NCI-H187 treated with DMSO at 0.1 percent for 48 hours (cell line): ENCODE measurements at places on chromosomes 1 and 21.

DNA sequence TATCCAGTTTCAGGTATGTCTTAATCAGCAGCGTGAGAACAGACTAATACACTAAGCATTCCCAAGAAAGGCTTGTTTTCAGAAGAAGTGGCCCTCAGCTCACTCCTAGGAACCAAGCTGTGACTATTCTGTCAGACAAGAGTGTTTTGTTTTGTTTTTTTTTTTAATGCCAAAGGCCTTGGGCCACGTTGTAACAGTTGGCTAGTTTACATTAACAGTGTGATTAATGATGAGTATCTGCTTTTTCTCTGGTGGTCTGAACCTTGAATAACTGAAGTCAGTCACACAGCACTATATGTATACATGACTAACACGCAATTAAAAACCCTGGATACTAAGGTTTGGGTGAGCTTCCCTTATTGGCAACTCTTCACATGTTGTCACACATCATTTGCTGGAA is 21.9 kb downstream of the DPYD start:
- DNase-seq, result no peak

DNA sequence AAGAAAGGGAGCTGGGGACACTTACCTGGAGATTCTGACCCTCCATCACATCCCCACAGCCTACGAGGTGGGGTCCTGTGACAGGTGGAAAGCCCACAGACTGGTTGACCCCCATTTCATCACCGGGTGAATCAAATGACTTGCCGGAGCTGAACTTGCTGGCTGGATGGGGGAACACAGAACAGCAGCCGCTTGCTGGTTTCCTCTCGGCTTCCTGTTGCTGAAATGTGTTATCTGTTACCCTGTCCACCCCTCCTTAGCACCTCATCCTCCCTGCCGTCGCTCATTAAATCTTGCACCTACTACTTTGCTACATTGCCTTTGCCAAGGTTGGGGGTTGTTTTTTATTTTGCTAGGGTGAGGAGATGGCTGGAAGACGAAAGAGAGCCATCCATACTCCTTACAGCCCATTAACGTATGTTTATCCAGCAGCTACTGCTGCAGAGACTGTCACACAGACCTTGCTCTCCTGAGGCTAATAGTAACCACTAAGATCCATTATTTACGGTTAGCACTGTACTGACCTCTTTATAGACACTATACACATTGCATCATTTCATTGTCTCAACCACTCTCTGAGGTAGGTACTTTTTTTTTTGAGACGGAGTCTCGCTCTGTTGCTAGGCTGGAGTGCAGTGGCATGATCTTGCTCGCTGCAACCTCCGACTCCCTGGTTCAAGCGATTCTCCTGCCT is 7.0 kb downstream of the PAFAH2 start:
- DNase-seq, result no peak

DNA sequence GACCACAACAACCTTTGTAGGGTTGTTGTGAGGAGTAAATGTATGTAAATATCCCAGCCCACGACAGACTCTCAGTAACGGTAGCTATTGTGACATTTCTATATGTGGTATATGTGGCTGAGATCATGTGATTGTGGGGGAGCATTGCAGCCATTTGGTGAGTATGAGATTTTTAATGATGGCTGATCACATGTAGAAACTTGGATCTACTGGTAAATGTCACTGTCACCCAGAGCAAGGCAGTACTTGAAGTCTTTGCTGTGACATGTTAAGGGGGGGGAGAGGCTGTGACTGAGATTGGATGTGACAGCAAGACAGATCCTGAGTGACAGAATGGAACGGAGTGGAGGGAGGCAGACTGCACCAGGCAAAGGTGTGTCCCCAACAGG is 23.9 kb upstream of the MEF2D start:
- DNase-seq, result no peak

- no peak for DNase-seq
Observed at GRCh38 chr1:154176337-154176736, 15.6 kb downstream of the TPM3 start.

DNA sequence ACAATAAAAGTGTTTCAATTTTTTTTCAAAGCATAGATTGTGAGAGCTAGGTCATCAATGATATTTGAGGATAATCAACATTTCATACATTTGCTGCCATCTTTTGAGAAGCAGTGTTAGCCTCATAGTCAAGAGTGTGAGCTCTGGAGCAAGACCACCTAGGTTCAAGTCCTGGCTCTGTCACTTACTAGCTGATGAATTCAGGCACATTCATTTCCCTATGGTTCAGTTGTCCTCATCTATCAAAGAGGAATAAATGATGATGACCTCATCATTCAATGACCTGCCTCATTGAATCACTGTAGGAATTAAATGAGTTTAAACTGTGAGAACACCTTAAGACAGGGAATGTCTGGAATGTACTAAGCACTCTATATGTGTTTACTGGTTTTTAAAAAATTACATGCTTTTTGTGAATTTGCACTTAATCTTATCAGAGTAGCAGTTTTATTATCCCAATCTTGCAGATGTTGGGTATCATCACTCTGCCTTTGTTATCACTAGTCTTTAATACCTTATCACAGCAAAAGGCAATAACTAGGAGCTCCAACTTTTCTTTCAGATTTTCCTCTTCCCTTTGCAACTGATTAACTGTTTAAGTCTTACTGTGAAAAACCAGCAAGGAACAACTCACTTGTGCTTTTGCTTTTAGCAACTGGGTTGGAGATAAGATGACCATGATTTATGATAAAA is 47.4 kb downstream of the SLC30A10 start:
- DNase-seq, result no peak

DNA sequence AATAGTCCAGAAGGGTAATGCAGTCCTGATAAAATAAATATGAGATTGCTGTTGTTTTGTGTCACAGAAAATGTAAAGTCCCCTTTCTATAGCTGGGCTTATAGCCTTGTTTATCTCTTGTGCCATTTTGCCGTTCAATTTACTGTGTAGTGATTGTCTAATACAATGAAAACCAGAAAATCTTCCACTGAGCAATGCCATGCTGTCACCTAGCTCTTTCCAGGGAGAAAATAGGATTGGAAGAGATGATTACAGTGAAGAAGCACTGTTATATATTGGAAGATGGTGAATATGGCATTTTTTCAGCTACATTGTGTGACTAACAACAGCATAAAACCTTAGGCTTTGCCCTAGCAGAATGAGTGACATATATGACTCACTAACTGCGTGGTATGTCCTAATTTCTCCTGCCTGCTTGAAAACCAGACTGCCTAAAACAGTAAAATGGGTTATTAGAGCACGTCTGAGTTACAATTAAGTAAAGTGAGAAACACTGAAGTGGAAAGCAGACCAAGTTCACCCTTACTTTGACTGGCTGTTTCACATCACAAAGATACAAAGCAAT is 332.4 kb upstream of the ZP4 start:
- DNase-seq, result no peak

DNA sequence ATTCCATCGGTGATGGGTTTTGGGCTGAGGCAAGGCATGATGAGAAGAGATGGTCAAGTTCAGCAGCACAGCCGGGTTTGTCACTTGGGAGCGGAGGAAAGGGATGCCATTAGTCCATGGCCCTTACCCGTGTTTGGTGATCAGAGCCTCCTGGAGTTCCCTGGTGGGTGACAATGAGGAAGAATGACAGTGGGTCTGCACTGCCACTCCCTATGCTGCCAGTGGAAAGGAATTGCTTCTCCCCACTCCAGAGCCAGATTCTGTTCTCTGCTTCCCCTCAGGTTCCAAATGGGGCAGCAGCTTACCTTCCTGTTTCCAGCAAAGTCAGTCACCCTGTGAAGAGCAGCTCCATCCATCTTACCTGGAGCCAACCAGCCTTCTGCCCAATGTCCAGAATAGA is 393.1 kb downstream of the PTPRU start:
- no peak for DNase-seq

DNA sequence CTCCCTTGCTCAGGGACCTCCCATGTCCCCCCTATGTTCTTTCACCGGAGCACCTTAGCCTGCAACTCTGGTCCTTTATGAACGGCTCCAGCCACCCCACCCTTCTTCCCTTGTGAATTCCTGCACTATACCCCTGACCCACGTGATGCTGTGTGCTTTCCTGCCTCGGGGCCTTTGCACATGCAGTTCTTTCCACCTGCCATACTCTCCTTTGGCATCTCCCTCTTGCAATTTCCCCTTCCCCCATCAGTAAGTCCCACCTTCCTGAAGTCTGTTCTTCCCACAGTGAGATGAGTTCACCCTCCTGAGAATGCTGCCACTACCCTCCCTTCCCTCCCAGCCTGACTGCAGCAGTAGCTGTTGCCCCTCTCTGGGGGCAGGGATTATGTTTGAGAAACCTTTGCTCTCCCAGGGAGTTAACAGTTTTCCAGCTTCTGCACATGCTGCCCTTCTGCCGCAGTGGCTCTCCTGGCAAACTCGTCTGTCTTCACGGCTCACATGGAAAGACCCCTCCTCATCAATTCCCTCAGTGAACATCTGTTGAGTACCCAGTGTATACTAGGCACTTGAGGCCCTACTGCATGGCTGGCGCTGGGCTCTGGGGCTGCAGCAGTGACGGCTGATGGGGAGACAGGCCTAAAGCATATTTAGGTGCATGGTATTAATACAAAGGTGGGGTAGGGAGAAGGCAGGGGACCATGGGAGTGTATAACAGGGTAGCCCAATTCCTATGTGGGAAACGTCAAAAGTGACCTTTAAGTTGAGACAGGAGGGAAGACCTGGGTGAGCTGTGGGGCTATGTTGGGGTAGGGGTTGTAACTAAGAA is 9.7 kb downstream of the ZNF362 start:
- DNase-seq, result no peak

DNA sequence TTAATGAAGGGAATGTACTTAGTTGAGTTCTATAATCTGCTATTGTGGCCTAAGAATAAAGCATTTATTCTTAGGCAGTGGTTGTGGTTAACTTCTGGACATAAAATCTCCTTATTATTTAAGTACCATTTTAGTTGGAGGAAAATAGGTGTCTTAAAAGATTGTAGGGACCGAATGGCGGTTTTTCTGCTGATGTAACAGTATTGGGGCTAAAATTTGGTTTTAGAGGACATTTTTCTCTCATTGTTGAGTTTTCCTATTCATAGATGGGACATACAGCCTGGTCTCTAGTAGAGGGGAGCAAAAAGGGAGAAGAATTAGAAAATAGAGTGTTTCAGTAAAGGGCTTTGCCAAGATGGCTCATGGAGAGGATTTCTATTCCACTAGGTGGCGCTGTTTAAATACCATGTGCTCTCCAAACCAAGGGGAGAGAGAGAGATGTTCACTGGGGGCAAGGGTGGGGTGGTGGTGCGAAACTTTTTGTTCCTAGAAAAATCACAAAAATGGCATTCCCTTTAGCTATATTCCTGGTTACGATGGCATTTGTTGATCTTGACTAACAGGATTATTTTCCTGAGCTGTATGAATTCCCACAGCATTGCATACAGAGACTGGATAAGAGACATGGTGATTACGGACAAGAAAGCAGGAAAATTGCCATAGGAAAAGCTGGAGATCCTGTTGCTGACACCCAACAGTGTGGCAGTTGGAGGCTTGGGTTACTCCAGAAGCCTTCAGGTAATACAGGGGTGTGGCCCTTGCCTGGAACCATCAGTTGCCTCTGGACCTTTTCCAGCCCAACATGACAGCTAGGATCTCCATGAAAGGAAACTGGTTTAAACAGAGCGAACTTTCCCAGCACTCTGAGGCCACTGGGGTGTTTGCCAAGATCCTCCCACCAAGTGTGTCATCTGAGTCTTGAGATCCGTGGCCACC is 18.2 kb upstream of the FCGR2A start:
- DNase-seq, result peak; percentile 46

GRCh38 chr1:25971066-25971810 is 26.6 kb downstream of the PAFAH2 start:
- no peak for DNase-seq

GRCh38 chr1:211521102-211521815 is 29.3 kb upstream of the RD3 start:
- no peak for DNase-seq

GRCh38 chr1:150493175-150493574 is 6.0 kb downstream of the TARS2 start:
- no peak for DNase-seq

DNA sequence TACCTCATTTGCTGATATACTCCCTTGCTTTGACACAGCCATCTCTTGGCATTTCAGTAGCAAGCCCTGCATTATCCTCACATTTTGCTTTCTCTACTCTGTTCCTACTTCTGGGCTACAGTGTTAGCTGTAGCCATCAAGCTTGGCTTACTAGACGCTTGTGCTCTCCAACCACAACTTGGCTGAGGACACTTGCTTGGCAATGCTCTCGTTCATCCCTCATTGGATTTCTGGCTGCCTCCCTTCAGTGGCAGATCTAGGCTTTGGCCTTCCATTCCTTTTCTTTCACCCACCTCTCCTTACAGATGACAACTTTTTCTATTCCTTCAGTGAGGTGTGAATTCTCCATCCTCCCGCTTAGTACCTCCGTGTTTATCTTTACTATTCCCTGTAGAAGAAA is 428.7 kb upstream of the LRRC7 start:
- DNase-seq, result no peak

GRCh38 chr1:1066403-1067283 is 7.5 kb downstream of the RNF223 start:
- no peak for DNase-seq

DNA sequence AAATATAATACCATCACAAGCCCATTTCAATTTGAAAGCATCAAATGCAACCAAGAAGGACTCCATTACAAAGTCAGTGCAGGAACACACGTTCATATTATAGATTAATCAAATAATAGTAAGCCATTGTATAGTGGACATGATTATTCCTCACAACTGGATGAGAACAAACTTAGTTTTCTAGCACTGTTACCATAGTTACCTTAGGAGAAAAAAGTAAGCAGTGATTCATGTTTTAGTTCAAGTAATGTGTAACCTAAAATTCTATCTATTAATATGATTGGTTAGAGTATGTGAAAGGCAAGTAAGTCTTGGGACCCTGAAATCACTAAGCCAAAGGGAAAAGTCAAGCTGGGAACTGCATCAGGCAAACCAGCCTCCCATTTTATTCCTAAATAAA is 15.2 kb downstream of the SSX2IP start:
- DNase-seq, result no peak

DNA sequence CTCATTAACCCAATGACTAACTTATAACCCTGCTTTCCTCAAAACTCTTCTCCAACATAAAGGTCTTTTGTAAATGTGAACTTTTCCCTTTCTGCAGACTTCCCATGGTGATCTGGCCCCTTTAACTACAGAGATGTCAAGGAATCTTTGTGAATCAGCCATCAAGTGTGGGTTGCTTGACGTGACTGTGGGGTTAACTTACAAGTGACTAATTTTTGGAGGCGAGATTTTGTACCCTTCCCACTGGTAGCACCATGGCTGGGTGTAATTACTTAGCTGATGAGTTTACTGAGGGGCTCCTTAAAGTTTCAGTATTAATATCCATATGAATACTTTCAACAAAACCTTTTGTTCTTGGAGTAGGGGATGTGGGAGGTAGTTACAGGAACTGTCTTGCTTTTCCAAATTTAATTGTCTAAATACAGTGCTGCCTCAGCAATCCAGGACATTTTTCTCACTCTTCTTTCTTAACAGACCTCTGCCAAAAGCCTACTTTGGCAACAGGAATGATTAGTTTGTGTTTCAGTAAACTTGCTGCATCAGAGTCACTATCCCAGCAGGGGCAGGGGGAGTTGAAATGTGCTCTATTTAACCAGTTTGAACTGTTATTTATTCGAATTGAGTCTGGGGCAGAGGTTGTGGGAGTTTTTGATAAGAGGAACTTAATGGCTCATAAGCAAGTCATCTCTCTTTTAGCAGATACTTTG is 217.3 kb upstream of the FGGY start:
- DNase-seq, result no peak

- no peak for DNase-seq
Observed at GRCh38 chr1:102550729-102551384, 554.1 kb upstream of the OLFM3 start.
